ENCODE measurements at places on chromosomes 5 and 9. TPM values are rescaled to one million over a fixed set of nuclear protein-coding genes. Genes with fewer than 3 reads are reported as not detected.

POU5F2 gene
- 4.9 TPM for total RNA-seq

WDR38 gene
- not detected for total RNA-seq

ALDH1A1 gene
- total RNA-seq: under 0.01 TPM

MCCC2 gene
- total RNA-seq: 36.1 TPM

CAMK4 gene
- 0.11 TPM for total RNA-seq

OSMR gene
- total RNA-seq: 145 TPM

RFESD gene
- 4.1 TPM for total RNA-seq

SAPCD2 gene
- 2.9 TPM for total RNA-seq

HINT1 gene
- 169 TPM for total RNA-seq
